Activated CD8-positive, alpha-beta memory T cell treated with anti-CD3 and anti-CD28 coated beads, Interleukin-2, amount 10 ng/mL, durations not matched to agents 7 days and 5 days (primary cell): ENCODE measurements at places on chromosomes 6 and 20. TPM values are rescaled to one million over a fixed set of nuclear protein-coding genes. Genes with fewer than 3 reads are reported as not detected.
A peak's percentile ranks its signal among the peaks of the same experiment; 100 is the strongest.

GRCh38 chr6:2877960-2878359 is 25.1 kb downstream of the SERPINB9 start:
- H3K27ac ChIP-seq, result peak overlapping the region; percentile 9
- no peak for DNase-seq
- H3K4me1 ChIP-seq, result peaks cover 73% of the 10 kb centered on the region
- peaks cover 18% of the 10 kb centered on the region for H3K36me3 ChIP-seq
- H3K4me3 ChIP-seq, result no peak overlapping the region
- H3K27me3 ChIP-seq, result no peaks in the 10 kb centered on the region

Gene SNTA1
- 3.7 TPM for total RNA-seq

GRCh38 chr6:116229287-116229913 is 24.5 kb downstream of the TSPYL4 start:
- H3K27me3 ChIP-seq, result no peaks in the 10 kb centered on the region
- no peak overlapping the region for H3K27ac ChIP-seq
- no peaks in the 10 kb centered on the region for H3K4me1 ChIP-seq
- no peaks in the 10 kb centered on the region for H3K36me3 ChIP-seq
- H3K4me3 ChIP-seq, result no peak overlapping the region

Gene SIRPB1
- 8.3 TPM for total RNA-seq

Gene NFATC2
- total RNA-seq, result 39.9 TPM

DNA sequence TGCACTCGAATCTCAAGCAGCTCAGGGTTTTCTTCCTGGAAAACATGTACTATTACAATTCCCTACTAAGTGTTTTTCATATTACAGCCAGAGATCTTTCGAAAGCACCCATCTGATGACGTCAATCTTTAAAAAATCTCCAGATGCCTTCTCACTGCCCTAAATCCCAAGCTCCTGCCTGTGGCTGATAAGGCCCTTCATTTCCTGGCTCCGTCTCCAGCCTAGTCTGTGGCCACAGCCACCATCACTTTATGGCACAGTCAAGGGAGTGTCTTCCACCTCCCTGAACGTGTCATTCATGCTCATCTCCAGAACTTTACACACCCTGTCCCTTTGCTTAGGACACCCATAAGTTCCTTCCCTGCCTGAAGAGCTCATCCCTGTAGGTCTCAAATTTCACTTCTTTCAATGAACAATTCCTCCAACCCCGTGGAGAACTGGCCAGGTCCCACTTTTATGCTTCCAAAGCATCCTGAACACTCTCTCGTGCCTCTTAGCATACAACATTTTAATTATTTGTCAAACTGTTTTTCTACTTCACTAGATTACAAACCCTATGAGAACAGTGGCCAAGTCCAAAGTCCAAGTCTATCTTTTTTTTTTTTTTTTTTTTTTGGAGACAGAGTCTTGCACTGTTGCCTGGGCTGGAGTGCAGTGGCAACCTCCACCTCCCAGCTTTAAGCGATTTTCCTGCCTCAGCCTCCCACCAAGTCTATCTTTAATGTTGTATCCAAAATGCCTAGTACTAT is 106.1 kb upstream of the AGPAT4 start:
- H3K27me3 ChIP-seq, result peaks cover 3% of the 10 kb centered on the region
- no peaks in the 10 kb centered on the region for H3K4me1 ChIP-seq
- H3K36me3 ChIP-seq, result no peaks in the 10 kb centered on the region
- no peak for DNase-seq
- no peak overlapping the region for H3K4me3 ChIP-seq

GRCh38 chr6:165086814-165087213 is 222.6 kb downstream of the C6orf118 start:
- no peaks in the 10 kb centered on the region for H3K36me3 ChIP-seq
- H3K4me1 ChIP-seq, result no peaks in the 10 kb centered on the region
- H3K27me3 ChIP-seq, result no peaks in the 10 kb centered on the region
- H3K4me3 ChIP-seq, result no peak overlapping the region
- H3K27ac ChIP-seq, result no peak overlapping the region
- DNase-seq, result no peak

DNA sequence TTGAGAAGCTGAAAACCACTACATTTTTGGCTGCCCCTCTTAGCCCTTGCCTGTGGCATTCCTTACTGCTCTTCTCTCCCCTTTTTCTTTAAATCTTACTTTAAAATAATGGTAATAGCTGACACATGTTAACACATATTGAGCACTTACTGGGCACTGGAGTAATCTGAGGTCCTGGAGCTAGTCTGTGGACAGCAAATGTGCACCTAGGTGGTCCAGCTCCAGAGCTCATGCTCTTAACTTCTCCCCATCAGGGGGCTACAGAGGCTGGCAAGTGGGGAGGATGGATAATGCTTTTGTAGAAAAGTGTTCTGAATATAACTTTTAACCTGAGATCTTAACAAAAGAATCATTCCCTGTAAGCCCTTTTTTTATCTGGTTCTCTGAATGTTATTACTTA is 74.8 kb downstream of the ADGRB3 start:
- DNase-seq, result no peak
- H3K4me1 ChIP-seq, result no peaks in the 10 kb centered on the region

DNA sequence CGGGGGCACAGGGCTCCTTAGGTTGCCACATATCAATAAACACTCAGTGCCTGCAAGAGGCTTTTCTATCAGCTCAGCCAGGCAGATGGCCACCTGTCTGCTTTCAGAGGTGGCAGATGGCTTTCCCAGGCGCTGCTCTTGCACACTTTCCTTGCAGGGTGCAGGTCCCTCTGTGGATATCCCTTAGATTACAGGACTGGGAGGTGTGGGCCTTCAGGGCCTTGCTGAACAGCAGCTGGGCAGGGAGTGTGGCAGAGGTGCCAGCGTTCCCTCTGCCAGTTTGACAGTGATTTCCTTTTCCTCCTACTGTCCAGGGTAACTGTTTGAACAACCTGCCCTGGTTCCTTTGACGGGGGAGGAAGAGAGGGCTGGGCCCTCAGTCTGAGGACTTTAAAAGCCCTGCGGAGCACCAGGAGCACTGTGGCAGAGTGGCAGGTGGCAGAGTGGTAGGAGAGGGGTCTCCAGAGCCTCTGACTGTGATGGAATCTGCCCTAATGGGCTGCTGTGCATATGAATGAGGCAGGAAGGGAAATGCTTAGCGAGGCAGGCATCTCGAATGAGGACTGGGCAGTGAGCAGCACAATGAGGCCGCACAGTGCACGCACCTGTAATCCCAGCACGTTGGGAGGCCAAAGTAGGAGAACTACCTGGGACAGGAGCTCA is 34.2 kb downstream of the ABHD12 start:
- peaks cover 19% of the 10 kb centered on the region for H3K4me1 ChIP-seq
- H3K4me3 ChIP-seq, result no peak overlapping the region
- H3K27ac ChIP-seq, result no peak overlapping the region

DNA sequence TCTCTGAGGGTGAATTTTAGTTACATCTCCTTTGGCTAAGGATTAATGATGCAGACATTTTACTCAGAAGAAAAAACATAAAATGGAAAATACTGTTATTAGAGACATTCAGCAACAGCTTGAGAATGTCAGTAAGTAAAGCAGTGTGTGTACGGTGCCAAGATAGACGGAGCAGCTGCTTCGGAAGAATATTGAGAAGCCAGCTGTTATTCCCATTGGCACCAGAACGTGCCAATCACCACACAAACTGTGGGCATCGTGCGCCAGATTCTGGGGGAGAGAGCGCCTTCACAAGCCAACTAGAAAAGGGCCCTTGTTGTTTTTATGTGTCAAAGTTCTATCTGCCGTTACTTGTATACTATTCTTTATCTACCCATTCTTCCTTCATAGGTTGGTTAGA is 163.4 kb downstream of the MTFR2 start:
- H3K4me3 ChIP-seq, result no peak overlapping the region
- no peaks in the 10 kb centered on the region for H3K4me1 ChIP-seq
- H3K36me3 ChIP-seq, result no peaks in the 10 kb centered on the region
- peaks cover 25% of the 10 kb centered on the region for H3K27me3 ChIP-seq
- no peak overlapping the region for H3K27ac ChIP-seq
- DNase-seq, result no peak

Gene RAET1L
- not detected for total RNA-seq

Gene APCDD1L
- not detected for total RNA-seq

DNA sequence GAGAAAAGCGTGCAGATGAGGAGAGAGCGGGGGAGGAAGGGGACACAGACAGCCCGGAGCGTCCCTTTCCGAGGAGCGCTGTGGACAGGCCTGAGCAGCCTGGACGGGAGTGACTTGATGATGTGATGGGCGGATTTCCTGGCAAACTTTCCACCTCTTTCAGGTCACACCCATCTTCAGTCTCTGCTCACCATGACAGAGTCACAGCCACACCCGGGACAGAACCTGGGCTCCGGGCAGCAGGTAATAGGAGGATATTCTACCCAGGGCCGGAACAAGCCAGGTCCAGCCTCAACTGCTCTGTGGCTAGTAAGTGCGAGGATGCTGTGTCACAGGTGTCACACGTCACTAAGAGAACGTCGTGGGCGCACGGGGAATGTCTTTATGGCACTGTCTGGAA is 84.3 kb downstream of the THBS2 start:
- no peak overlapping the region for H3K27ac ChIP-seq
- peak; percentile 31 for DNase-seq
- no peaks in the 10 kb centered on the region for H3K4me1 ChIP-seq
- no peaks in the 10 kb centered on the region for H3K27me3 ChIP-seq
- H3K36me3 ChIP-seq, result no peaks in the 10 kb centered on the region

GRCh38 chr6:42101186-42101657 is 41.2 kb downstream of the C6orf132 start:
- no peaks in the 10 kb centered on the region for H3K36me3 ChIP-seq
- H3K27ac ChIP-seq, result peak overlapping the region; percentile 81
- no peaks in the 10 kb centered on the region for H3K27me3 ChIP-seq
- H3K4me3 ChIP-seq, result peak overlapping the region; percentile 22
- no peak for DNase-seq

DNA sequence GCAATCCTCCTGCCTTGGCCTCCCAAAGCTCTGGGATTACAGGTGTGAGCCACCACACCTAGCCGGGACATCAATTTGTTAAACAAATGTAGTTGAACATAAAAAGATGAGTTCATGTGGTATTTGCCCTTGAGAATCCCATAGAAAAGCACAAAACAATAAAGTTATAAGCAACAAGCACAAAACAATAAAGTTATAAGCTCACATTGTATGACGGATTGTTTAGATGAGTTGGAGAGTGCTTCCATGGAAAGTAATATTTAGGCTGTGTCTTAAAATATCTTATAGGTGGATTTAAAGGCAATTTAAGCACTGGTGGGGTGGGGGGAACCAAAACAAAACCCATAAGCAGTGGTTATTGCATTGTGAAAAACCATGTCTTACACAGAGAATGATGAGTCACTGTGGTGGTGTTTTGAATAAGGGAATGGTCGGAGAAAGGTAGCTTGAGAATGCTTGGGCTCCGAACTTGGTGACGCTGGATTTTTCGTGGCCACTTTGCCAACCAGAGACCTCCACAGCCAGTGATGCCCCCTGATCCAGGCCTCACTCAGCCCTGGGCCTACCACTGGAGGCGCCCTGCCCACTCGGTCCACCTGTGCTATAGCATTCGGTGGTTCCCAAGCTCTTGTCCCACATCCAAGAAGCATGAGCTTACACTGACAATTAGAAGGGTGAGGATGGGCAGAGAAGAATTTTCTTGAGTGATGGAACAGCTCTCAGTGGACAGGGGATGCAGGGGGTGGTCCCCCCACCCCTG is 256.0 kb downstream of the CDKAL1 start:
- no peak for DNase-seq
- H3K4me3 ChIP-seq, result no peak overlapping the region
- no peaks in the 10 kb centered on the region for H3K27me3 ChIP-seq

GRCh38 chr6:125809570-125810170 is 18.9 kb downstream of the NCOA7 start:
- H3K27me3 ChIP-seq, result no peaks in the 10 kb centered on the region
- H3K27ac ChIP-seq, result no peak overlapping the region
- H3K4me3 ChIP-seq, result no peak overlapping the region
- DNase-seq, result no peak
- H3K36me3 ChIP-seq, result peaks cover 23% of the 10 kb centered on the region

DNA sequence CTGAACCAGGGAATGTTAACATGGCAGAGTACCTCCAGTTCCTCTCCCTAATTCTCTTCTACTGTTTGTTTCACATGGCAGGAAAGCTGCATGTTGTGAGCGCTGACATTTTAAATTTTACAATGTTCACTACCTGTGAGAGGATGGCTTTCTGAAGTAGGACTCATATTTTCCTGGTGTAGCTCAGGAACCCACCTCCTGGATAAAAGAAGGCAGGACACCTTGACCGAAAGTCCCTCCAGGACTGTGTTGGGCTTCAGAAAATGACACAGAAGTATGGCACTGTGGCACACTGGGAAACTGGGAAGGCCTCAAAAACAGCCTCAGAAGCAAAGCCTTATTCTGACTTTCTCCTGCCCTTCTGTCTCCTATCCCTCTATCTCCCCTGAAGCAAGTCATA is 33.3 kb downstream of the PTPRK start:
- no peaks in the 10 kb centered on the region for H3K36me3 ChIP-seq
- H3K27ac ChIP-seq, result no peak overlapping the region
- H3K4me3 ChIP-seq, result no peak overlapping the region
- no peaks in the 10 kb centered on the region for H3K4me1 ChIP-seq
- DNase-seq, result no peak

Gene GLP1R
- not detected for total RNA-seq

DNA sequence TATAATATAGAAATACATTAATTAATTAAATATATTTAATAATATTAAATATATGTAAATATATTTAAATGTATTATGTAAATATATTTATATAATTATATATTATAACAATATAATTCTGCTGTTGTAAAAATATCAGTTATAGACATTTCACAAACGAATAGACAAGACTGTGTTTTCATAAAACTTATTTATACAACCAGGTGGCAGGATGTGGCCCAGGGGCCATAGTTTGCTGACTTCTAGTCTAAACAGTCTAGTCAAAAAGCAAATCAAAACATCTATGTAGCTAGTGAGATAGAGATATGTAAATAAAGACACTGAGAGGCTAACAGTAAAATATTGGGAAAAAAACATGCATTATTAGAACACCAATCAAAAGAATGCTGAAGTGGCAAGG is 136.4 kb downstream of the TBXT start:
- no peak overlapping the region for H3K27ac ChIP-seq
- H3K4me3 ChIP-seq, result no peak overlapping the region
- no peaks in the 10 kb centered on the region for H3K4me1 ChIP-seq
- no peaks in the 10 kb centered on the region for H3K36me3 ChIP-seq
- H3K27me3 ChIP-seq, result peaks cover 2% of the 10 kb centered on the region

DNA sequence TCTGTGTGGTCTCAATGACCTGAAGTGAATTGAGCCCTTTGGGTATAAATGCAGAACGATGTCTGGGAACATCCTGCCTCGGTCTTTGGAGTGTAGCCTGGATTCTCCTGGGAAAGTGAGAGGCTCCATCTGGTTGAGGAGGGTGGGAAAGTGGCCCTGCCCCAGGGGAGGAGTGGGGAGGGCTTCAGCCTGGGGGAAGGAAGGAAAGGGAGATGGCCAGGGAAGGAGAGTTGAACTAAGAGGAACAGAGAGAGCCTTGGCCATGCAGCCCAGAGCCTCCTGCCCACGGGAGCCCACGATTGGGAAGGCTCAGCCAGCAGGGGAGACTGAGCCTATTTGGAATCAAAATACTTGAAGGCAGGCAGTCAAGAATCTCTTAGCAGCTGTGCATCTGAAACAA is 2.3 kb upstream of the EPB41L1 start:
- no peak overlapping the region for H3K4me3 ChIP-seq
- H3K27me3 ChIP-seq, result peaks cover 36% of the 10 kb centered on the region
- H3K27ac ChIP-seq, result no peak overlapping the region

GRCh38 chr6:89035252-89036101 is 45.1 kb upstream of the PNRC1 start:
- peaks cover 2% of the 10 kb centered on the region for H3K4me1 ChIP-seq
- peaks cover 6% of the 10 kb centered on the region for H3K36me3 ChIP-seq
- no peak overlapping the region for H3K4me3 ChIP-seq
- H3K27me3 ChIP-seq, result no peaks in the 10 kb centered on the region

Gene LY86
- total RNA-seq, result 1.7 TPM

Gene PCK1
- not detected for total RNA-seq

Gene FAM162B
- not detected for total RNA-seq
